T-helper 2 cell treated with Interferon-gamma antibody and Interleukin-4, amounts not matched to agents 5 μg/mL and 100 μg/mL, for 36 hours (primary cell): ENCODE measurements at places on chromosomes 12 and 14.
A peak's percentile ranks its signal among the peaks of the same experiment; 100 is the strongest.

DNA sequence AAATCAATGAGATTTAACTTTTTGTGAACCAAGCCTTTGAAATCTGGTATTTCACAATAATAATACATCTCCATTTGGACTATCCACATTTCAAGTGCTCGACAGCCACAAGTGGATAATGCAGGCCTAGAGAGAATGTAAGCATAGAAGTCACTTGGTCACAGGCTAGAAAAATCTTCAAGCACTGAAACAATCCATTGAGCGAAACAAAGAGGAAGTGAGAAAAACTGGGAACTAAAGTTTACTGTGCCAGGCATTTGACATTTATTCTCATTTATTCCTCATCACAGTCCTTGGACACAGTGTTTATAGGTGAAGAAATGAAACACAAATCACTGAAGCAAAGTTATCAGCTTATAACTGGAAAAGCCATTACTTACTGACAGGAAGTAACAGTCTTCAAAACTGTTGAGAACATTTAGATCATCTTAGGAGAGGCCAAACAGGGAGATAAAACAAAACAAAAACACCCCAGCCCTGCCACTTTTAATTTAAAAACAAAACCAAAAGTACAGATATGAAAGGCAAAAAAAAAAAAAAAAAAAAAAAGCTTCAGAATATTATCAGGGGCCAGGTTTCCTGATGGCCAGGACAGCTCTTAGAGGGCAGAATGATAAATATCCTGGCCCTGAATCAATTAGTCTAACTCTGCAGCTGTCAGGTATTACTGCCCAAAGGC is 29.2 kb downstream of the GNS start:
- DNase-seq, result no peak

GRCh38 chr14:91654836-91655235 is 77.0 kb downstream of the CATSPERB start:
- DNase-seq, result no peak

DNA sequence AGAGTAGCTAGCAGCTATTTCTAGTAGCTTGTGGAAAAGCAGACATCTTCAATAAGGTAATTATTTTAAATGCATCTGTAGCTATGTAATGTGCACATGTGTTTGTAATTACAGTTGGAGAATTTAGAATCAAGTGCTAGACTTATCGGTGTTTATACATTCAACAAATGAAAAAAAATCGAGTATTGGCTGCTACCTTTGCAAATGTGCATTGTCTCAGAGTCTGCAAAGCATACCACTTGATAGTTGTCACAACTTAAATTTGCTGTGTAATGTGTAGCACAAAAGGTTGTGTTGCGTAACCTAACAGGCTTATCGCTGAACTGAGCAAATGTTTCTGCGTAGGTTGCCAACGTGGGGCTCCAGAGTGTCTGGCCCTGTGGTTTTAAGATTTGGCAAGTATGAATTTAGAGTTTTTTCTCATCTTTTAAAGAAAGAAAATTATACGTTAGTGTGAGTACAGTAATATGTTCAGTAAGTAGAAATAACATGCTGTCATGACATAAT is 44.3 kb downstream of the TMTC2 start:
- DNase-seq, result no peak

- DNase-seq, result no peak
Measured at GRCh38 chr14:90500665-90501370, 104.0 kb downstream of the CALM1 start.

GRCh38 chr12:76649099-76649498 is 89.5 kb upstream of the OSBPL8 start:
- no peak for DNase-seq

DNA sequence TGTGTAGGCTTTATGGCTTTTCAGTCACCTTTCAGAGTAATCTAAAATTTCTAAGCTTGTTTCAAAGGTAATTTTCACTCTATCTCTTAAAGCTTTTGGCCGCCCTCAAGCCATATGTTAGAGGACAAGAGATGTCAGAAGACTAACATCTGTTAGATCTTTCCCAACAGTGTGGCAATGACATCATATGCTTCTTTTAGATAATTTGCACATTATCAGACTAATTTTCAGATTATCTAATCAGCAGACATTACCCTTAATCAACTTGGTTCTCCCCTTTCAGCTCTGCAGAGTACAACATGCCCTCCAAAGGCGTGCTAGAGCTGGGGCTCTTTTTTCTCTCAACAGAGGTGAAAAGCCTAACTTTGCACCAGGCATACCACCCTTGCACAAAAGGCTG is 207.1 kb downstream of the DPF3 start:
- DNase-seq, result no peak

DNA sequence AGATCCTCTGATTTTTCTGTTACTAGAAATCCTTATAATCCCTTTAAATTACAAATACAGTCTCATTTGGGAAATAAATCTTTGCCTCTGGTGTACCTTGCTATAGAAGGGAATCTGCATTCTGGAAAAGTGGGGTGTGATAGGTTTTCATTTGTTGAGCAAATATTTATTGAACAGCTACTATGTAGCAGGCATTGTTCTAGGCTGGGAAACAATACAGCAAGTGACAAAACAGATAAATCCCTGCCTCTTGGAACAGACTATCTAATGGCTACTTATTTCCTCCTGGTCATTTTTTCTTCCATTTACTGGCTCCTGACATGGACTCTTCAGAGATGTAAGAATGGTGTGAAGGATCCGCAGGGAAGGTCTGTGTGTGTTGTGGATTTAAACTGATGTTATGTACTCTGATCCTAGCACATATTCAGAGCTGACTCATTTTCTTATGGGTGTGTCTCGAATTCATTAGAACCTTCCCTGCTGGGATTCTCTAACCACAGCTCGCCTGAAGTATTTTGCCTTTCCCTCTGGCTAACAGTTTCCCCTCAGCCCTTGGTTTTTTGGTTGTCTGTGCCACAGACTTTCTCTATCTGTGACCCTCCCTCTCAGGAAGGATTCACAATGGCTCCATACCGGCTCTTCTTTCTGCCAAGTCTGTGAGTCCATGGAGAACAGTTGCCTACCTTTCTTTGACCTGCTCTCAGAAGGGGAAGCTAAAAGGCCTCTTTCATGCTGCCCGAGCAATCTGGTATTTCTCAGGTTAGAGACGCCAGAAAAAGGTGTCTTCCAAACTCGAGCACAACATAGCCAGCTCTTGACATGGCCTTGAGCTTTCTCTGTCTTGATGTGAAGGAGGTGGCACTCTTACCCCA is 53.7 kb downstream of the TMTC2 start:
- no peak for DNase-seq

DNA sequence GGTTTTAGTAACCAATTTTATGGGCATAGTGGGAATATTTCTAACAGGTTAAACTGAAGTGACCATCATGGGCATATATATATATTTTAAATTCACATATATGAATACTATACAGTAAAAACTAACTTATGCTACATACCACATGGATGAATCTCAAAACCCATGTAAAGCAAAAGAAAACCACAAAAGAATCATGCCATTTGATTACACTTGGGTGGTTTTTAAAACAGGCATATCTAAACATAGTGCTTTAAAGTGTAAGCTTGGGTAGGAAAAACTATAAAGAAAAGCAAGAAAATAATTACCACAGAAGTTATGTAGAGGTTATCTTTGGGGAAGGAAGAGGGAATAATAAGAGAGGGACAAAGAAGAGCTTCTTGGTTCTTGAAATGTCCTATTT is 326.1 kb downstream of the NAV3 start:
- DNase-seq, result no peak

DNA sequence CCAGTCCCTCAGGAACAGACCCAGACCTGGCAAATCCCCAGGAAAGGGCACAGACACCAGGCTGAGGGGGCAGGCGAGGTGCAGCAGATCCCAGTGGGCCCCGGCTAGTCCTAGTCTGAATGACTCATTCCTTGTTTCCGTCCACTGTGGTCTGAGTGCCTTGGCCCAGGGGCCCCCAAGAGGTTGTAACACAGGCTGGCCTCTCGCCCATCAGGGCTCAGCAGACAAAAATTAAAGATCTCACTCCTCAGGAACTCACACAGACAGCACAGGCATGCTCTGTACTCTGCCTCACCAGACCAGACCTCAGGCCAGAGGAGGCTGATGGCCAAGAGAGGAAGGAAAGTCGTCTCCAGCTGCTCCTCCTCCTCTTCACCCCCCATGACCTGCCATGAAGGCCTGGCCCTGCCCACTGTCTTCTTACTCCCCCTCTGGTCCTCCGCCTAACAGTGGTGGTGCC is 7.7 kb upstream of the LTBP2 start:
- no peak for DNase-seq

DNA sequence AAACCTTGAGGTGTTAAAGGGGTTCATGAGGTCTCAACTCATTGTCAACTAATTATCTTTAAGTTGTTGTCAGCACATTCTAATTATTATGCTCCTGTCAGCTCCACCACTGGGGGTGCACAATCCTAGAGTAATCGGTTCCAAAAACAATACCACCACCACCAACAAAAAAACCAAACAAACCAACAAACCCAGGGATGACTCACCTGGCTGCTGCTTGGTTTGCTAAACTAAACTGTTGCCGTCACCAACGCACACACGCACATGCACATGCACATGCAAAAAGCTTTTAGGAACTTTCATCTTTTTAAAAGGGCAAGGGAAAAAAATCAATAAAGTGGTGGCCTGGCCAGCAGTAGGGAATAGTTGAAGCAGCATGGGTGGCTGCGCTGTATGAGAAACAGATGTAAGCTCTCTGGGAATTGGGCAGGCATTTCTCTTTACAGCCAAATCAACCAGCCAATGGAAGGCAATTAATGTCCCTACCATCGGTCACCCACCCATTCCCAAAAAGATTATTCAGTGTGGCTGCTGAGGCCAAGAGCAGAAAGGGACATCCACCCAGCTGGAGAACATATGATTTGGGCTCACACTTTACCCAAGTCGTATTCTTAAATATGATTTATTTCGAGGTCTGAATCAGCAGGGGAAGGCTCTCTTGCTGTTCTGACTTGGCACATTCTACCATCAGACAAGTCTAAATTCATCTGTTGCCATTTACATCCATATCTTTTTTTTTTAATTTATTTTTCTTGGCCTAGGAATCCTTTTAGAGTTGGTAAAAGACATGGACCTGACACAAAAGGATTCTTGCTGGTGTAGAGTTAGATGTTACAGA is 20.0 kb downstream of the TMEM30B start:
- no peak for DNase-seq

GRCh38 chr12:26845057-26845666 is 12.2 kb upstream of the ITPR2 start:
- no peak for DNase-seq

DNA sequence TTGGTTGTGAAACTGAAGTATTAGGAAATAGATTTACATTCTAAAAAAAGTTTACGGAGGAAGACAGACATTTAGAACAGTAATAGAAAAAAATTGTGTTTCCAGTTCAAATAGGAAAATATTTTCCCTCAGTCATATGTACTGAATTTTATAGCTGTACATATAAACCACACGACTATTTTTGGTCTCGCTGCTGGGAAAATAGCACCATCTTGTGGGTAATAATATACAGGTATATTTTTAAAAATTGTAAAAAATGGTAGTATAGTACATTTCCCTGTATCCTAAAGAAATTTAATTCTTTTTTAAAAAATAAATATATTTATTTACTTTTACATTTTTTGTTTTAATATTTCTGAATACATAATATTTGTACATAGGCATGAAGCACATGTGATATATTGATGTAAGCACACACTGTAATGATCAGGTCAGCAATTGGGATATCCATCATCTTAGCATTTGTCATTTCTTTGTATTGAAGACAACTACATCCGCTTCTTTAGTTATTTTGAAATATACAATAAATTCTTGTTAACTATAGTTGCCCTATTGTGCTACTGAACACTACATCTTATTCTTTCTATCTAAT is 168.6 kb downstream of the ALX1 start:
- no peak for DNase-seq

DNA sequence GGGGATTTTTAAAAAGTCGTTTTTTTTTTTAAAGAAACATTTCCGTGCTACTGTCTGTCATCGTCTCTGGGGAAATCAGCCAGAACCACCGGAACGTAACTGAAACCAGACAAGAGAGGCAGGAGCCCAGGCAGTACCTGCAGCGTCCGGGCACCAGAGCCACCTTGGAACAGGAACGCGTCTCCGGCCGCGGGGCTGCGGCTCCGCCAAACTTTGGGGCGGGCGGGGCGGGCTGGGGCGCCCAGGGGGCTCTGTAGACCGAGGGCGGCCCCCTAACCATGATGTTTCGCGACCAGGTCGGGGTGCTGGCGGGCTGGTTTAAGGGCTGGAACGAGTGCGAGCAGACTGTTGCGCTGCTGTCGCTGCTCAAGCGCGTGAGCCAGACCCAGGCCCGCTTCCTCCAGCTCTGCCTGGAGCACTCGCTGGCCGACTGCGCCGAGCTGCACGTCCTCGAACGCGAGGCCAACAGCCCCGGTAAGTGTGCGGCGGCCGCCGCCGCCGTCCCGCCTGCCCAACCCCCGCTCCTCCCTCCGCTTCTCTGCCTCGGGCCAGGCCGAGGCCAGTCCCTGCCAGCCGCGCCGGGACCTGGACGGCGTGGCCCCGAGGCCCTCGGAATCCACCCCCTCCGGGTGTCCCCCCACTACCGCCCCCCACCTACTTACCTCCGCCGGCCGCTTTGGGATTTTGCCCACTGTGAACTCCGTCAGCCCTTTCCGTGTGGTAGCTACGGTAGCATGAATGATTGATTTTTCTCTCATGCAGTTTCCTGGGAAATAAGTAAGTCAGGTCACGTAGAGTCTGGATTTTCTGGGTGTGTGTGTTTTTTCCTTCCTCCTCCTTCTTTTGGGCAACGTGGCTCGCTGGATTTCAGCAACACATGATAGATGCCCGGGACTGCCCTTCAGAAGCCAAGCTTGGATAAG is 972 bp downstream of the SAMD4A start:
- peak; percentile 17 for DNase-seq

DNA sequence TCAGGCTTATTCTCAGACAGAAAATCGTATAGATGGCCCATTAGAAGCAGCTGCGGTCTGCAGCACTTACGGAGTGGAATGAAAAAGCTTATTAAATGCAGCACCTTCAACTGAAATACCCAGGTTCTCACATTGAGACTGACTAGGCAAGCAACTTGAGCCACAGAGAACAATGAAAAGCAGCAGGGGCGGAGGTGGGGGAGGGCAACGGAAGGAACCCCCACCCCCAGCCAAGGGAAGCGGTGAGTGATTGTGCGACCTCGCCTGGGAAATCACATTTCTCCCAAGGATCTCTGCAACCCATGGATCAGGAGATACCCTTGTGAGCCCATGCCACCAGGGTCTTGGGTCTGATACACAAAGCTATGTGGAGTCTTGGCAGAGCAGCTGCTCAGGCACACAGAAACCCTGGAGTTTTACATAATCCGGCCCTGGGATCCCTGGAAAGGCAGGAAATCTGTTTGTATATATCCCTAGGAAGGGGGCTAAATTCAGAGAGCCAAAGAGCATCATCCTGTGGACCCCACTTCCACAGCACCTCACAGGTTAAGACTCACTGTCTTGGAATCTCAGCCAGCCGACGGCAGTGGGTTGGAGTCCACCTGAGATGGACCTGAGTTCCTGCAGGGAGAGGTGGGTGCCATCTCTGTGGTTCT is 38.1 kb downstream of the PZP start:
- DNase-seq, result no peak

- peak; percentile 32 for DNase-seq
Measured at GRCh38 chr12:459430-460258, at the start of gene B4GALNT3. TSS of gene B4GALNT3 (plus strand) at chr12:459939. CDS start at chr12:460377, 438 bp downstream.

- no peak for DNase-seq
Measured at GRCh38 chr14:73567951-73568885, 795 bp upstream of the ACOT2 start.
